ENCODE measurements at places on chromosomes 2 and 18.
A peak's percentile ranks its signal among the peaks of the same experiment; 100 is the strongest.

DNA sequence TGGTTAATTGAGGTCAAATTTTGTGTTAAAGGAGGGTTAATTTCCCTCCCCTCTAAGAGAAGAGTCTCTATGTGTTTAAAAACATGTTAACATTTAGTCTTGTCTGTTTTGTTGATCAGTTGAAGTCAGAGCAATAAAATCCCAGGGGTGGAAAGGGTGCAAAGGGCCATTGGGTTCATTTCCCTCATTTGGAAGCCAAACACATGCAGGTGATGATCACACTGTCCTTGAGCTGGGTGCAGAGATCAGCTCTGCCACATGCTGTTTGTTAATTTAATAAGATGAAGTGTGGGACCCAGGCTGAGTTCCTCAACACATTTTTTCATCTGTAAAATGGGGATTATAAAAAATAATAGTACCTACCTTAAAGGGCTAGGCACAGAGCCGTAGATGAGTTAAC, 260.9 kb downstream of the LPIN1 start:
- H3K4me1 ChIP-seq: peaks cover 5% of the 10 kb centered on the region
- H3K27me3 ChIP-seq: no peaks in the 10 kb centered on the region
- no peak for DNase-seq
- no peak overlapping the region for H3K4me3 ChIP-seq
- no peak overlapping the region for H3K27ac ChIP-seq

DNA sequence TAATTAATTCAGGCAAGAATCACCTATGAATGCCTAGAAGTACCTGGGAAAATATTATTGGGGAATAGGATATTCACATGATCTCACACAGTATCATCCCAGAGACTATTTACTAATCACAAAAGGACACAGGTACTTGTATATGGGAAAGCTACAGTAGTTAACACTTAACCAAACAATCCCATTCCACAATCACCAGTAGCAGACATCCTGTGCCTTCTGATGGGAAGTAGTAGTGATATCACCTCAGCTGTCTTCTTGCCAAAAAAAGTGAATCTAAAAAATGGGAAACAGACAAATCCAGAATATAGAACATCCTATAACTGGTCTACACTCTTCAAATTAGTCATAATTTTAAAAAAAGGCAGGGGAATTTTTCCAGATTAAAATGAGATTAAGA, 75.6 kb upstream of the CCDC150 start:
- H3K27ac ChIP-seq: no peak overlapping the region
- no peak overlapping the region for H3K4me3 ChIP-seq
- no peaks in the 10 kb centered on the region for H3K4me1 ChIP-seq
- H3K36me3 ChIP-seq: no peaks in the 10 kb centered on the region
- no peaks in the 10 kb centered on the region for H3K27me3 ChIP-seq

- H3K27ac ChIP-seq: no peak within 1 kb of the TSS
- DNase-seq: no peak
- H3K4me1 ChIP-seq: no peaks in the 10 kb centered on the region
Observed at GRCh38 chr2:102310964-102311640, at the start of gene IL1RL1. Gene IL1RL1 (plus strand): TSS chr2:102311563. CDS start chr2:102338265, 26,702 bp downstream.

- no peaks in the 10 kb centered on the region for H3K36me3 ChIP-seq
- no peaks in the 10 kb centered on the region for H3K27me3 ChIP-seq
- H3K4me3 ChIP-seq: no peak overlapping the region
- no peak overlapping the region for H3K27ac ChIP-seq
- DNase-seq: no peak
Observed at GRCh38 chr2:48590017-48590416, 27.6 kb upstream of the GTF2A1L start.

- H3K4me3 ChIP-seq: no peak overlapping the region
- H3K36me3 ChIP-seq: no peaks in the 10 kb centered on the region
- DNase-seq: no peak
- H3K27ac ChIP-seq: no peak overlapping the region
Observed at GRCh38 chr2:203892207-203892606, 24.6 kb downstream of the CTLA4 start.

DNA sequence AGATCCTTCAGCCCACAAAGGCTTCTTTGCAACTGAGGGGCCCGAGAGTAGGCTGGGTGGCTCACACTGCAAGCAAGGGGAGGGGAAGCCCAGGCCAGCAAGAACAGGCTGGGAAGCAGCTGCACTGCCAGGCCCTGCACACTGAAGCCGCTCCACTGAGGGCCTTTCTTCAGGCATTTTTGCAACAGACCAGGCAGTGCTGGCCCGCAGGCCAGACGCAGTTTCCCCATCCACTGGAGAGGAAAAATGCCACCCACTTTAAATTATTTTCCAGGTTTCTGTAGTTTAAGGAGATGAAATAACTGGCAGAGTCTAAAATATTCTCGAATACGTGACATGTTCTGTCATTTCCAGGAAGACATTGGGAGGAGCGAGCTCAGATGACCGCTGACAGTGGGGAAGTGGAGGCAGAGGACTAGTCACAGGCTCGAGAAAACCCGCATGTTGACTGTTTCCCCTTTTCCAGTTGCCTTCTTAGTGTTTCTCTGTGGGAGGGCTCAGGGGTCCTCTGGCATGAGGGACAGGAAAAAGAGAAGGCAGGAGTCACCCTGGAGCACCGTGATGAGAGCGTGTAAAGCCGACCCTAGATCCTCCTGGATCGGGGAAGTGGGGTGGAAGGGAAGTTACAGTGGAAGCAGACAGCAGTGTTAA, 53.3 kb upstream of the B3GNT7 start:
- H3K27ac ChIP-seq: peak overlapping the region; percentile 14
- H3K4me1 ChIP-seq: peaks cover 2% of the 10 kb centered on the region
- no peak for DNase-seq
- no peaks in the 10 kb centered on the region for H3K27me3 ChIP-seq

GRCh38 chr18:31101183-31102024, 817 bp downstream of the DSC2 start:
- H3K36me3 ChIP-seq: no peaks in the 10 kb centered on the region
- DNase-seq: peak; percentile 73
- H3K4me3 ChIP-seq: peak overlapping the region; percentile 82
- H3K27me3 ChIP-seq: peaks cover 5% of the 10 kb centered on the region
- peak overlapping the region; percentile 98 for H3K27ac ChIP-seq
- peaks cover 10% of the 10 kb centered on the region for H3K4me1 ChIP-seq

DNA sequence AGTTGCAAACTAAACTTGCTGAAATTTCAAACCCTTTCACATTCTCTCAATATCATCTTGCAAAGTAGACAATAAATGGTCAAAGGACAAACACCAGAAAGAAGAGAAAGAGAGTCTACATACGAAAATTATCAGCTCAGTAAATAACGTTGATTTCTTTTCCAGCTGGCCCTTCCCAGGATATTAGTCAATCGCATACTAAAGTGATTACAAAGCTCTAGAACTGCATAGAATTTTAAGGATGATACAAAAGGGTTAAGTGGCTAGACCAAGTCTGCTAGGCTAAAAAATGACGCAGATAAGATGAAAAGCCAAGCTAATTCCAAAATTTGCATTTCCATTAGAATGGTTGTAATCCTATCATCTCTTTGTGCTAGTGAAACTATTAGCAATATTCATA, 405.7 kb downstream of the FBXO15 start:
- no peaks in the 10 kb centered on the region for H3K4me1 ChIP-seq
- H3K36me3 ChIP-seq: no peaks in the 10 kb centered on the region
- H3K27ac ChIP-seq: no peak overlapping the region
- no peak overlapping the region for H3K4me3 ChIP-seq
- no peaks in the 10 kb centered on the region for H3K27me3 ChIP-seq

- DNase-seq: no peak
- H3K36me3 ChIP-seq: no peaks in the 10 kb centered on the region
- no peak overlapping the region for H3K27ac ChIP-seq
Observed at GRCh38 chr2:118836411-118836930, 11.0 kb downstream of the EN1 start.

- H3K36me3 ChIP-seq: no peaks in the 10 kb centered on the region
- no peak for DNase-seq
- H3K4me3 ChIP-seq: no peak overlapping the region
- H3K27me3 ChIP-seq: peaks cover 13% of the 10 kb centered on the region
- H3K27ac ChIP-seq: no peak overlapping the region
- H3K4me1 ChIP-seq: peaks cover 7% of the 10 kb centered on the region
Observed at GRCh38 chr2:133271105-133271504, 297.2 kb downstream of the NCKAP5 start.

- H3K36me3 ChIP-seq: no peaks in the 10 kb centered on the region
- H3K4me3 ChIP-seq: no peak overlapping the region
- no peak overlapping the region for H3K27ac ChIP-seq
- peaks cover 8% of the 10 kb centered on the region for H3K4me1 ChIP-seq
- DNase-seq: no peak
- H3K27me3 ChIP-seq: no peaks in the 10 kb centered on the region
Observed at GRCh38 chr2:60302377-60303126, 250.9 kb downstream of the BCL11A start.

GRCh38 chr2:23589739-23590138, 204.8 kb downstream of the KLHL29 start:
- H3K36me3 ChIP-seq: no peaks in the 10 kb centered on the region
- peaks cover 18% of the 10 kb centered on the region for H3K4me1 ChIP-seq
- no peak overlapping the region for H3K4me3 ChIP-seq
- peak overlapping the region; percentile 61 for H3K27ac ChIP-seq

DNA sequence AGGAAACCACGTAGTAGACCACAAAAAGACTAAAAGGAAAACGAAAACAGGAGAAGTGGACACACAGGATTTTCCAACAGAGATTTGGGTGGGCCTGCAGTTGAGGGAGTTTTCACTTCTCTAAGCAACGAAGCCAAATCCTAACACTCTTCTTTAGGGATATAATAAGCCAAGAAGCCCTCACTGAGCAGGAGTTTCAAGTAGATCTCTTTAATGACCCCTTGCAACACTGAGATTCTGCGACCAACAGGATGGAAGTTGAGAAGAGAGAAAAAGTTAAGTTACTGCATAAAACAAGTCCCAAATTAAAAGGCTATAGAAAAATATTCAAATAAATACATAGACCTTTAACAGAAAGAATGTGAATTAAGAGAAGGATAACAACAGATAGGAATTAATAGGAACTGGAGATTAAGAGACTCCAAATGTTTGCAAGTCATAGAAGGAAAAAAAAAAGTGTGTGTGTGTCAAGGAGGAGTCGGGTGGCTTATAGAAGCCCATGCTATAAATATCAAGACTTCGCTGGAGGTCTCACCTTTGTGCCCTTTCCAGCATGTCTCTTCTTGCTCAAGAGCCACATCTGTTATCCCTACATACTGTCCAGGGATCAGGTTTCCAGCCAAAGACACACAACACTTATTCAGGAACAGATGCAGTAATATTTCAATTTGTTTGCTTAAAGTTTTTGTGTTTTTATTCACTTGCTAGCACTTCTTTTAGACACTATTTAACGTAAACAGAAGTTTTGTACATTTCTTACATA, 69.4 kb upstream of the ARHGAP28 start:
- no peaks in the 10 kb centered on the region for H3K27me3 ChIP-seq
- no peak for DNase-seq
- no peaks in the 10 kb centered on the region for H3K4me1 ChIP-seq

- H3K27me3 ChIP-seq: no peaks in the 10 kb centered on the region
- no peak for DNase-seq
- no peak overlapping the region for H3K4me3 ChIP-seq
- no peak overlapping the region for H3K27ac ChIP-seq
Observed at GRCh38 chr2:171185941-171186340, 25.2 kb upstream of the TLK1 start.

GRCh38 chr18:14928396-14928795, 180.4 kb downstream of the ANKRD30B start:
- no peak for DNase-seq
- H3K4me1 ChIP-seq: peaks cover 8% of the 10 kb centered on the region
- no peaks in the 10 kb centered on the region for H3K27me3 ChIP-seq

- peak overlapping the region; percentile 29 for H3K27ac ChIP-seq
- H3K27me3 ChIP-seq: no peaks in the 10 kb centered on the region
- H3K4me3 ChIP-seq: no peak overlapping the region
- H3K36me3 ChIP-seq: no peaks in the 10 kb centered on the region
- peaks cover 13% of the 10 kb centered on the region for H3K4me1 ChIP-seq
Observed at GRCh38 chr2:109260886-109261700, 132.1 kb downstream of the SH3RF3 start.

GRCh38 chr2:107362993-107363392, 463.7 kb upstream of the RGPD4 start:
- no peak overlapping the region for H3K27ac ChIP-seq
- no peak overlapping the region for H3K4me3 ChIP-seq
- DNase-seq: no peak
- H3K36me3 ChIP-seq: no peaks in the 10 kb centered on the region

DNA sequence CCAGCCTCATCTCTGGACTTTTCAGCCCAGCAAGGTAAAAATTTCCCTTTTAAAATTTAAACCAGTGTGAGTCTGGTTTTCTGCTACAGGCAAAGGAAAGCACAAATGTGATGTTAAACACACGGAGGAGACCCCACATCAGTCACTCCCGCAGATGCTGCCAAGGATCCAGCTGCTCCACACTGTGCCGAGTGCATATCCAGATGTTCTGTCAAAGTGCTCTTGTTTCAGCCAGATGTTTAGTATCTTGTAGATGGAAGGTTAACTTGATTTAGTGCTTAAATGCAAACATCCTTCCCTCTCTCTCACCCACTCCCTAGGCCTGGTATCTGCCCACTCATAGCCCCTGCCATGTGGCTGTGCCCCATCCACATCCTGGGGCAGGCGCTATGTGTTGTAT, 15.8 kb upstream of the ATOH8 start:
- peaks cover 12% of the 10 kb centered on the region for H3K4me1 ChIP-seq
- H3K4me3 ChIP-seq: no peak overlapping the region
- no peak for DNase-seq
- no peaks in the 10 kb centered on the region for H3K27me3 ChIP-seq
